ENCODE measurements at places on chromosomes 4 and X.

GRCh38 chr4:40916880-40917279, 167.1 kb downstream of the NSUN7 start:
- DNase-seq: no peak

GRCh38 chrX:147675819-147676218, 235.9 kb upstream of the FMR1 start:
- no peak for DNase-seq

GRCh38 chr4:139207247-139207646, 30.2 kb upstream of the ELF2 start:
- no peak for DNase-seq

- DNase-seq: no peak
Observed at GRCh38 chr4:29013341-29013740, 1706.8 kb upstream of the PCDH7 start.
